ENCODE measurements at places on chromosomes 5 and 9.

- DNase-seq: no peak
Observed at GRCh38 chr9:120916588-120916987, 10.0 kb downstream of the TRAF1 start.

DNA sequence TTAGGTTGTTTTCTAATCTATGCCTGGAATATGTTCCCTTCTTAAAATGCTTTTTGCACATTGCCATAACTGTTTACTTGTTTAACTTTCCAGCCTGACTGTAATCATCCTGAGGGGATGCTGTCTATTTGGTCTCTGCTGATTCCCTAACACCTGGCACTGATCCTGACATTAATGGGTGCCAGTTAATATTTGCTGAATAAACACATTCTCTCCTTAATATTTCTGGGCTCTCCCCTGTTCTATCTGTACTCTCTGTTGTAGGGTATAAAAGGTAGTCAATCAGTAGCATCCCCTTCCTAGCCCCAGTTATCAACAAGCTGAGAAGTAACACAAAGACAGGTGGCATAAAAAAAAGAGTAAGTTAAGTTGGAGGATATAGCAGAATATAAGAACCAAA is 21.3 kb upstream of the SLC31A2 start:
- DNase-seq: no peak

DNA sequence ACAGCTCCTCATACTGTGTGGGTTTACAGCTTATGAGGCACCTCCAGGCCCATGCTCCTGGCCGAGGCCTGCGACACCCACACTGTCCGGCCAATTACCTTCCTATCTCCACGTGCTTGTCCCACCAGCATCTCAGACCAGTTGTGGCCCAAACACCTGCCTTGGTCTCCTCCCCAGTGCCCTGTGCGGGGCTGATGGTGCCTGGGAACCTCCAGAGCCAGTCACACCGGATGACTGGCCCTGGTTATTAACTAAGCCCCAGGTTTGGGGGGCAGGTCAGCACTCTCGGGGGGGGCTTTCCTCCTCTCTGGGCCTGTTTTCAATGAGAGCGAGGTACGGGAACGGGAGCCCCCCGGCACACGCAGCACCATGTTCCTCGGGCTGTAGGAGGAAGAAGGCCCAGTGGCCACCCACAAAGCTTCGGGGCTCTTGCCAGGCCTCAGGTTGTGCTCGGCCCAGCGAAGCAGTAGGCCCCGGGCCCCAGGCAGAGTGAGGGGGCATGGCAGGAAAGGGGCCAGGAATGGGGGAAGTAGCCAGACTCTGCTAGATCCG is 76.0 kb upstream of the PHYKPL start:
- DNase-seq: no peak

- no peak for DNase-seq
Observed at GRCh38 chr5:177096162-177097015, 9.7 kb downstream of the FGFR4 start.

DNA sequence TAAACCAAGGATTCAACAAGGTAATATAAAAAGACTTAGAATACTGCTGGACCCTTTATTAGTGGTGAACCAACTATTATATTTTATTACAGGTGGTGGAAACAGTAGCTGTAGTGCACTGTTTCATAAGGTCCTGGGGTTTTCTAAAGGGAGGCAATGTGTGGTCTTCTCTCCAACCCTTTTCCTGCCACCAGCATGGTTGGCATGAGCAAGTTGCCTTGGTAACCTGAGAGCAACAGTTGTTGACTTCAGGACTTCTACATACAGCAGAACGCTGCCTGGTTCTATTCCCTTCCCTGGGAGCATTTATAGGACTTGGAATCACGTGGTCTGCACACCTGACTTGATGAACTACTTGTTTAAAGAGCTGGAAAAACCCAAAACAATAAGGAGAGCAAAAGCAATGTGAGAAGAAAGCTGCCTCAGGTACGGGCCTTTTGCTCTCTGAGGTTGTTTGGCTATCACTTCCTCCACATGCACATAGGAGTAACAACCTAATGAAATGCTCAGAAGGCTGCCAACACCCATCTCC is 81.1 kb upstream of the RAI14 start:
- no peak for DNase-seq

DNA sequence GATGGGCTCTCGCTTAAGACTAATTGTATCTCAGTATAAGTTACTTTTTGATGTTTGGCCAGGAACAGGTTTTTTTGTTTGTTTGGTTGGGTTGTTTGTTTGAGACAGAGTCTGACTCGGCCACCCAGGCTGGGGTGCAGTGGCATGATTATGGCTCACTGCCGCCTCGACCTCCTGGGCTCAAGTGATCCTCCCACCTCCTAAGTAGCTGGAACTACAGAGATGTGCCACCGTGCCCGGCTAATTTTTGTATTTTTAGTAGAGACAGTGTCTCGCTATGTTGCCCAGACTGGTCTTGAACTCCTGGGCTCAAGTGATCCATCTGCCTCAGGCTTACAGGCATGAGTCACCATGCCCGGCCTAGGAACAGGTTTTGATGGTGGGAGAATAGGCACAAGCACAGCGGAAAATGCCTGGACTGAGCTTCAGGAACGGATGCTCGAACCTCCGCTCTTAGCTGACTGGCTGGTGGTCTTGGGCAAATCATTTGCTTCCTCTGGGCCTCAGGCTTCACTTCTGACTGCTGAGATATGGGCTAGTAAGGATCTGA is 11.4 kb upstream of the SYNPO start:
- no peak for DNase-seq

DNA sequence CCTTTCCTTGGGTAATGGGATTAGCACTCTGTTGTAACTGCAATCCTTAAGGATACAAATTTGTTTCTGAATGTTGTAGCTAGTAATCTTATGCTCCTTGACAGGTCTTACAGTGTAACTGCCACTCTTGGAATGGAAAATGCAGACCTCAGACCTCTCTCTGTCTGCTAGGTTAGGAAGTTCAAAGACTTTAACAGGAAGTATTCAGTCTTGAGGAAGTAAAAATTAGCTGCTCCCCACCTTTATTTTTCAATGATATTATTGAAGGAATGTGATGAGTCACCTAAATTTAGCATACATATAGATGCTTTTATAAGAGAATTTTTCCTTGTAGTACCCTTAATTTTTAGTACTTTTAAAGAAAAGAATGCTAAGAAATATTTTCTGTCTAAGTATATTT is 71.5 kb downstream of the PAM start:
- no peak for DNase-seq

DNA sequence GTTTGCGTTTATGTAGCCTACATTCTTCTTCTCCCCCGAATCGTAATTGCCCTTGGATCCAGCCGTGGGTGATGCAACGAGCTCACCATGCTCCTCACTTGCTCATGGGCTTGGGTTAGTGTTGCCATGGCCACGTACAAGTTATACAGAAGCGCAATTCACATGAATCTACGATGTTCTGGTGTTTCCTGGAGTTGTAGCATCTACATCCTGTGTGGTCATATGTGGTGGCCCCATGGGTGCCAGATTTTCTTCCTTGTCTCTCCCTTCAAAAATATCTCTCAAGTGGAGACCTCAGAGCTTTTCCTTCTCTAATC is 115.3 kb downstream of the TLE4 start:
- peak; percentile 38 for DNase-seq

GRCh38 chr5:178483620-178484019 is 106.6 kb downstream of the COL23A1 start:
- peak; percentile 57 for DNase-seq

DNA sequence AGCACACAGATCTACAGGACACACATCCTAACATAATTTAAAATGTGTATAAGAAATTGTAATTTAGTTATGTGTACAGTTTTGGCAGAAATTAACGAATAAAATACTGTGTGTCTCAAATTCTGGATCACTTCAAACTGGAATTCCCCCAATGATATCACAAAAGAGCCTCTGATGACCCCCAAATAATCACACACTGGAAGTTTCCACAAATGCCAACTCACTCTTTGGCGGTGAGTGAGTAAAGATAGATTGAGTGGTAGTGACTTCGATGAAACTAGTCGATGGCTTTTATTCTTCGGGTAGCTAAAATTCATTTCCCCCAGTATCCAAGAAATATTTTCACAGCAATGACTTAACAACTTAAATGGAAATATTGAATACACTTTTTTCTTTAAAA is 2.2 kb downstream of the ZNF366 start:
- DNase-seq: no peak

DNA sequence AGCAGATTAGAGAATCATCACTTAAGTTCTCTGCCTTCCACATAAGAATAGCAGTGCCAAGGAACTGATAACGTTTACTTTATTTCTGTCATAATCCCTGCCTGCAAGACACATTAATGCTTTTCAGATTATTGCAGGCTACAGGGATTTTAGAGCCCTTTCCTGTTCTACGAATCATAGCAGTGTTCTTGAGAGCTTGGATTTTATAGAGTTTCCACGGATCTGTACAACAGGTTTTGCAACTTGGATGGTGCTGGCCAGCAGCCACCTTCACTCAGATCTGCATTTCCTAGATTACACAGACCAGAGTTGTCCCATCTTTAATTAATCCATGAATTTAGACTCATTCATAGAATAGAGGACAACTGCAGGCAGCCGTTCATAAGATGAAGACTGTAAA is 38.1 kb downstream of the SLC12A2 start:
- no peak for DNase-seq

- no peak for DNase-seq
Observed at GRCh38 chr9:103530934-103531333, 535.8 kb downstream of the CYLC2 start.

GRCh38 chr9:38404314-38404713 is 11.8 kb downstream of the ALDH1B1 start:
- no peak for DNase-seq

- DNase-seq: no peak
Observed at GRCh38 chr9:80507611-80508010, 935.8 kb downstream of the TLE4 start.

- DNase-seq: peak; percentile 50
Observed at GRCh38 chr5:119420169-119420568, 32.1 kb upstream of the HSD17B4 start.

- DNase-seq: no peak
Observed at GRCh38 chr9:86821006-86821845, 126.1 kb downstream of the GAS1 start.

GRCh38 chr5:154917757-154918156 is 20.3 kb downstream of the GEMIN5 start:
- no peak for DNase-seq

DNA sequence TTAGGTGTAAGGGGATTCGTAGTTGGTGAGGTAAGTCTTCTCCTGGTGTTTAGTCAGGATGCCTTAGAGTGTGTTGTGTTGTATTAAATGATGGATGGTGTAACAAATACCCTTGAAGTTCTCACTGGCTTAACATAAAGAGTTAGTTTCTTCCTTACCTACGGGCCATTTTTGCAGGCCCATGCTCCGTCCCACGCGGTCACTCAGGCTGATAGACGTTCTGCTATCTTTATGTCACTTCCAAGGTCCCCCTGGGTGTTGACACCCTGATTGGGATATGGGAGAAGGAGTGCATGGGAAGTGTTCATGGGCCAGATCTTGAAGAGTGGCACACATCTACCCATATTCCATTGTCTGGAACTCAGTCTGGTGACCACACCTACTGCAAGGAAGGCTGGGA is 214.0 kb downstream of the MAST4 start:
- DNase-seq: no peak

DNA sequence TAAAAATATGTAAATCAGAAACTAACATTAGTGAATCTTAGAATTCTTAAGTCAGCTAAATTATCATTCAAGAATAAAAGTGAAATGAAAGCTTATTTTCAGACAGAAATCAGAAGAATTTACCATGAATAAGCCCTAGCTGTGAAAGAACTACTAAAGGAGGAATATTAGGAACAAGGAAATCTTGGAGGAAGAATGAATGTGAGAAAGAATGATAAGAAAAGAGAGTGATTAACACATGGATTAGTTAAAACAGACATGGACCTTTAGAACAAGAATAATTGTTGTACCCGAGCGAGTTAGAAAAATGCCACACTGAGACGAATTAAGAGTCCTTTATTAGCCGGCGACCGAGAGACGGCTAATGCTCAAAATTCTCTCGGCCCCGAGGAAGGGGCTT is 24.1 kb upstream of the RHOBTB3 start:
- no peak for DNase-seq

DNA sequence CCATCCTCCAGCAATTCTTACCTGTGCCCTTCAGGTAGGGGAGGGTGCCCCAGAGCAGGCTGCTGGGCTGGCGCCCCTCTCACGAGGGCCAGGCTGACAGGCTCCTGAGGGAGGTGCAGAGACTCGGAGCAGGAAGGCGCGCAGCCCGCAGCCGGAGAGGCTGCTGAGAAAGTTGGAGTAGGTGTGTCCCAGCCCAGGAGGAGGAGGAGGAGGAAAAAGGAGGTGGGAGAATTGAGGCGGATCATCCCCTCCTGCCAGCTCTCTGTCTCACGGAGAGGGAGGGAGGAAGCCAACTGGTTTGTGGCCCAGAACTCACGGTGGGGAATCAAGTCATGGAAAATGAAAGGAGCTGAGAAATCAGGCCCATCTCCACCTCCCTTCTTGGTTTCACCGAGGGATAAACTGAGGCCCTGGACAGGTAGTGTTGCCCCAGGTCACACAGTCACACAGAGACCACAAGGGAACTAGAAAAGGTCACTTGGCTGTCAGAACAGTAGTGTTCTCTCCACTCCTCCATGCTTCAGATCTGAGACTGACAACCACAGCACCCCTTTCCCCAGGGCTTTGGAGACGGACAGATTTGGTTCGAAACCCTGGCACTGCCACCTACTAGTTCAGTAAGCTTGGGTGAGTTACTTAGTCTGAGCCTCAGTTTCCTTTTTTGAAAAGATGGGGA is at the start of gene FAT2:
Gene FAT2 (minus strand): TSS at position 188 of the 676 bp plus-strand sequence. CDS start 22,400 bp downstream, outside the sequence.
- DNase-seq: no peak

DNA sequence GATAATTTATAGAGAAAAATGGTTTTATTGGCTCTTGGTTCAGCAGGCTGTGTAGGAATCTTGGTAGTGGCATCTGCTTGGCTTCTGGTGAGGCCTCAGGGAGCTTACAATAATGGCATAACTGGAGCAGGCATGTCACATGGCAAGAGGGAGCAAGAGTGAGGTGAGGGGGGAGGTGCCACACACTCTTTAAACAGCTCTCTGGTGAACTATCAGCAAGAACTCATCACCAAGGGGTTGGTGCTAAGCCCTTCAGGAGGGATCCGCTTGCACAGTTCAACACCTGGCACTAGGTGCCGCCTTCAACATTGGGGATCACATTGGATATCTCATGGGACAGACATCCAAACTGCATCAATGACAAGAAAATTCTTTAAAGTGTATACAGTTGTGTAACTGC is 10.5 kb downstream of the GPBP1 start:
- peak; percentile 37 for DNase-seq

- DNase-seq: peak; percentile 26
Observed at GRCh38 chr5:14405267-14405666, 176.3 kb upstream of the OTULINL start.
